ENCODE measurements at places on chromosomes 6 and 20.

DNA sequence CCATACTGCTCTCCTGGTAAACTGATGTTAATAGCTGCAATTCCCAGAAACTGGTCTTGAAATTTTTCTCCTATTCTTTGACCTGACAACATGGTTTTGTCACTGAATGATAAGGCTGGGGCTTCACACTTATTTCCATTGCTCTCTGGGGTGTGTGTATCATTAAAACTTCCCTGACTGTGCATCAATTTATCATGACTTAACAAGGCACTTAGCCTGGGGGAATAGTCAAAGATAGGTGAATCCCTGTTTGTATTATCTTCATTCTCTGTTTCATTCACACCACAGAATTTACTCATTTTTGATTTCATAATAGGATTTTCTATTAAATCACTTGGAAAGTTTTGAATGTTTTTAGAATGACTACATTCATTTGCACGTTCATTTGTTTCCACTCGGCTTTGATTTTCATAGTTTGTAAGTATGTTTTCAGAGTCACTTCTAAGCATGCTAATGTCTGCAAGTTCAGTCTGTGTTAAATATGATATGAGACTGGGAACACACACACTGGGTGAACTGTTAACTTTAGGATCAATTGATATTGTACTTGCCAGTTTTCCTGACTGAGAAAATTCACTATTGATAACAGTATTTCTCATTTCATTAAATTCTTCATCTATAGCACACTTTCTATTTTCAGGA is 35.5 kb downstream of the DST start:
- no peak for DNase-seq

GRCh38 chr20:60300374-60300773 is 342.2 kb downstream of the CDH26 start:
- no peak for DNase-seq

GRCh38 chr6:44286285-44286565 is 16.0 kb downstream of the TMEM151B start:
- DNase-seq: no peak

- DNase-seq: no peak
Observed at GRCh38 chr6:29419516-29419915, 4.8 kb downstream of the OR12D1 start.

DNA sequence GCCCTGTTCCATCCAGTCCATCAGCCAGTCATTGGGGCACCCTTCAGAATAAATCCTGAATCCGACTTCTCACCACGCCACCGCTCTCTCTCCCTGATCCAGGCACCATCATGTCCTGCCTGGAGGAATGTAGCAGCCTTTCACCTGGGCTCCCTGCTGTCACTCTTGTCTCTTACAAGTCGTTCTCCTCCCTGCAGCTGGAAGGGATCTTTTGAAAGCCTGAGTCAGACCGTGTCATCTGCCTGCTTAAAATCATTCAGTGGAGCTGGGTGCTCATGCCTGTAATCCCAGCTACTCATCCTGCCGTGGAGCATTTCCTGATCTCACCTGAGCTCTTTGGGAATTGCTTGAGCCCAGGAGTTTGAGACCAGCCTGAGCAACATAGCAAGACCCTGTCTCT is 19.2 kb upstream of the KCNG1 start:
- DNase-seq: no peak

GRCh38 chr20:46955601-46956556 is 61.2 kb downstream of the EYA2 start:
- no peak for DNase-seq

DNA sequence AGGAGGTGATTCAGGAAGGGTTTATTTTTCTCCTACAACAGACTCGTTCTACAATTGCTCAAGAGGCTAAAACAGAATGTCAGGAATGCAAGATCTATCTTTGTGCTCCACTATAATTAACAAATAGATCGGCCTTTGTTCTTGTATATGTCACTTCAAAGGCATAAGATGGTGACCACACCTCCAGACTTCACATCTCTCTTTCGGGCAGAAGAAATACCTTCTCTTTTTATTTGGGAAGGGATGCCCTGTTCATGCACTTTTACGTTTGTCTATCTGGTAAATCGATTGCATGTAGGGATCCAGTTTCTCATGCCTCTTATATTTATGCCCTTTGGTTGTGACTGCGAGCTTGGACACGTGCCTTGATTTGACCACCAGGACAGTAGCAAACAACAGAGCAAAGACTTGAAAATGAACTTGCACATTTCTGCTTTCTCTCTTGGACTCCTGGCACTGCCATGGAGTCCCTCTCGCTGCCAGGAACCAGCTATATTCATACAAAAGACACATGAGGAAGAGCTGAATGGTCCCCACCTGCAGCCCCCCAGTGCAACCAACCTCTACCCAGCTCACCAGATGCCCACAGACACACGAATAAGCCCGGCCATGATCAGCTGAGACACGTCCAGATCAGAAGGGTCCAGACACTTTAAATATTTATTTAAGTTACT is 219.8 kb upstream of the STXBP5 start:
- DNase-seq: no peak

DNA sequence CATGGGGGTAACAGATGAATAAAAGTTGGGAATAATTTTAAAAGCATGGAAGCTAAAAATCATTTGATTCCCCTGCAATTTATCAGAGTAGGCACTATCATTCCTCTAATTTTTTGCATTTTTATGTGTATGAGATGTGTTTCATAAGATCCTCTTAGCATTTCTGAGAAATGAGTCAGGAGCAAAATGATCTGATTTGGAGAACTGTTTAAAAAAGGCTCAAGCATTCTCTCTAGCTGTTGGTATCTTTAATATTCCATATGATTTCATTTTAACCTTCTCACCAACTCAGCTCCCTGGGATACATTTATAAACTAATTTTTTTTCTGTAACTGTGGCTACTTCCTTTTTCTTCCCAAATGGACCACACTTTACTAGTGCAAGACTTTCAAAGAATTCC is 60.9 kb downstream of the MCHR2 start:
- no peak for DNase-seq

Measured in GM12892 (cell line).